ENCODE measurements at places on chromosomes 4 and X.

DNA sequence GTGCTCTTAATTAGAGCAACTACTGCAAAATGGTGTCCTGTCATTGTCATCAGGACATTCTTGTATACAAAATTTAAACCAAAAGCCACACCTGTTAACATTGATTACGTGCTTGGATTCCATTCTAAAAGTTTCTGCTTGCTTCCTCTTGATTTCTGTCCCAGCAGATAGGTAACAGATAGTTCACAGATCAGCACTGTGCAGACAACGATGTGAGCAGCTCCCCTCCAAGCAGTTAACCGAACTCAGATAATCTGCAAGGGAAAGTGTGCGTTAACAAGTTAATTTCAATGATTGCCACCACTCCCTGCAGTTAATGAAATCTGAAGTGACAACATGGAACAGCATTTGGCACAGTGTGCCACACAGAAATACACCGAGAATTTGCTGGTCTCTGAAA is 54.4 kb upstream of the RELL1 start:
- no peak for DNase-seq

GRCh38 chr4:177680308-177680707 is 238.1 kb upstream of the AGA start:
- DNase-seq: no peak

- no peak for DNase-seq
Measured at GRCh38 chr4:186760576-186760975, 36.9 kb upstream of the FAT1 start.

DNA sequence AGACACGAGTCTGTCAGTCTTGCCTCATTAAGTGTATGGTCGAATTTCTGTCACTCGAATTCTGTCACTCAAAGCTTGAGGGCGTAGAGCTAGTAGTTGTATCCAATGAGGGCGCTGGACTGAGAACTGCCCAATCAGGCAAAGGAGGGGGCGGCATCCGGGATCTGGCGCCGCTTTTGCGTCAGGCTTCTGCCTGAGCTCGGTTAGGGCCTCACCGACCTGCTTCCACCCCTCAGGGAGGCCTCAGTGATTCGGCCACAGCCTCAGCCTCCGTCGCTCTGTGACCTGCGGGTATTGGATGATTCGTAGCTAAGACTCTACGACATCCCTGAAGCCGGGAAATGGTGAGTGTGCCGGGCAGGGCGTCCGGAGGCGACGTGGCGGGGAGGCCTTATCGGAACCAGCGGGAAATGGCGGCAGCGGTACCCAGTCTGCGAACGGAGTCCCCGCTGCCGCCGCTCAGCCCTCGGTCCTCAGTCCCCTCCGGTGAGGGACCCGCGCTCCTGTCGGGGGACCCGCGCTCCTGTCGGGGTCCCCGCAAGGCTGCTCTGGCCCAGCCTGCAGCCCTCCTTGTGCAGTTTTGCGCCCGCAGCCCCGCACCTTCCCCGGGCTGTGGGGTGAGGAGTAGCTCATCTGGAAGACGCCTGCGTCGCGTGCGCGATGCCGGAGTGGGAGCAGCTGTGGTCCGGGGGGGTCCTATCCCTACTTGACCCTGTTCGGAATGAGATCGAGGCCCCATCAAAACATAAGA is 88.3 kb downstream of the ZNF718 start:
- peak; percentile 59 for DNase-seq

DNA sequence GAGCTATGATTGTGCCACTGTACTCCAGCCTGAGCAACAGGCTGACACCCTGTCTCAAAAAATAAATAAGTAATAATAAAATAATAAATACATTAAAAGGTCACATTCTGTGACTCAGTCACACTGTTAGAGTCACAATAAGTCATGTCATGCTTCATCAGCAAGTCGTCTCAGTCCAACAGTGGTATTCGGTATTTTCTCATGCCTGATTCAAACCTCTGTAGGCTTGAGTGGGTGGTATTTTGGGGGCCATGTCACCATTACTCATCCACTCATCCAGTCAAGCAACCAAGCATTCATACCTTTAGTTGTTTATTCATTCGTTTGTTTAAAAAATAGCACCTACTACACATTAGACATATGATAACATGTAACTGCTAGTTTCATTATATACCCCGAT is 46.9 kb downstream of the SUPT20HL2 start:
- no peak for DNase-seq

- no peak for DNase-seq
Measured at GRCh38 chr4:32172761-32173160, 1452.6 kb downstream of the PCDH7 start.

DNA sequence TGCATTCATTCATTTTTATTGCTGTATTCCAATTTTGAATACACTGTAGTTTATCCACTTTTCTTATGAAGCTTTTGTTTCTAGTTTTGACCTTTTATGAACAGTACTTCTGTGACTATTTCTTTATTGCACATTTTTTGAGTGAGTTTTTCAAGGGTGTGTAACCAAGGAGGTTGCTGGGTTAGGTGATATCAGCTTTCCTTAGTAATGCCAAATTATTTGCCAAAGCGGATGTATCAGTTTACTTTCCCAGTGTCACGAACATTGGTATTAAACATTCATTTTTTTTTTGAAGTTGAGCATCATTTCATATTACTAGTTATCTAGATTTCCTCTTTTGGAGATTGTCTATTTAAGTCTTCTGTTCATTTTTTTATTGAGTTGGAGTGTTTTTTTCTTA is 32.9 kb downstream of the STIM2 start:
- no peak for DNase-seq

DNA sequence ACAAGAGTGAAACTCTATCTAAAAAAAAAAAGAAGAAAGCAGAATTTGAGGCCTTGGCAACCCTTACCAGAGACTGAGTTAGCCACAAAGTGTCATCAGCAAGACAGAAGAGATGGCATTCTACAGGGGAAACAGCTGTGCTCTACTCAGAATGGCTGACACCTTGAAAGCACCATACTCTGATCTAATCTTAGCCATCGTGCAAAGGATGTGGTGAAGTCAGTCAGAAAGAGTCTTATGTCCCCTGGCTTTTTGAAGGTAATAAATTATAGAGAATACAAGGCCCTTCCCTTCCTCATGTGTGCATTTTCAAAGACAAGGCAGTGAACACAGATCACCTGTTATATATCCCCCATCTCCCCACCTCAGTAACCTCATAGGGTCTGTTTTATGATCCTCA is 13.2 kb downstream of the CLNK start:
- no peak for DNase-seq

GRCh38 chr4:99998062-99998867 is 48.2 kb upstream of the H2AZ1 start:
- DNase-seq: no peak

GRCh38 chrX:15737959-15738902 is at the start of gene CA5B:
CA5B (plus strand) TSS chrX:15738270; CDS start chrX:15750024, 11,754 bp downstream.
- peak; percentile 66 for DNase-seq

DNA sequence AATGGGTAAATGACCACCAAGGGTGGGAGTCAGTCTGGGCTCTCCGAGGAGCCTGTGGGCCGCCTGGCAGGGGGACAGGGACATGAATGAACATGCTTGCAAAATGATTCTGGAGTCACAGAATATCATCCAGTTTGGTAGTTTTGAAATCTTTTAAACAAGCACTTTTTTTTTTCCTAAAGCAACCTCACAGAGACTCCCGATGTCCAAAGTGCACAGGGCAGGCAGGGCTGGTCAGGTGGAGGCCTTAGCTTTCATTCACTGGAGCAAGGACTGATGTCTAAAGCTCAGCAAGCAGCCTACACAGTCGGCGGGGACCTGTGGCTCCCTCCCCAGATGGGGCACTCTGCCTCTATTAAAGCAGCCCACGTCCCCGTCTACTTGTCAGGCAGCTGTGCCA is 402.9 kb downstream of the PPP1R2C start:
- no peak for DNase-seq

DNA sequence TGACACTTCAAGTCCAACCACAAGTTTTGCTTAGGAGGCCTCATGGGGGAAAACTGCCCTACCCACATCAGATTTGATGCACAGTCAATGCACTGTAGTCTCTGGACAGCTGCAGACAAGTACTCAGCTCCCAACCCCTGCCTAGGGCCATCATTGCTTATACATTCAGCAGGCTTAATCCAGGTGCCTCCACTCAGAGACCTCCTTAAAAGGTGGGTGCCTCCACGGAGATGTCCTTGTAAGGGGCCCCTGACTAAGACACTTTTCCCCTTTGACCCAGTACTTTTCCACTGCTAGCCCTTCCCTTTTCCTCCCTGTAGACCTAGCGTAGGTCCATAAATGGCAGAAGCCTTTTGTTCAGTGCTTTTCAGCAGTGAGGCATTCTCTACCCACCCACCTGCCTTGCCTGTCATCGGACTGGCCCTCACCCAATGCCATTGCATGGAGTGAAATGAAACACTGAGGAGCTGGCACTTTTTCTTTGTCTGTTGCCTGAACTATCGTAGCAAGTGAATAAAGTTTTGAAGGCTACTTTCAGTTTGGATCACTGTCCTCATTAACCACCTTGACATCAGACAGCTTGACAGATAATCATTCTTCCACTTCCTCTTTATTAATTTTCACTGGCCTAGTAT is 23.8 kb upstream of the PLK4 start:
- peak; percentile 2 for DNase-seq

DNA sequence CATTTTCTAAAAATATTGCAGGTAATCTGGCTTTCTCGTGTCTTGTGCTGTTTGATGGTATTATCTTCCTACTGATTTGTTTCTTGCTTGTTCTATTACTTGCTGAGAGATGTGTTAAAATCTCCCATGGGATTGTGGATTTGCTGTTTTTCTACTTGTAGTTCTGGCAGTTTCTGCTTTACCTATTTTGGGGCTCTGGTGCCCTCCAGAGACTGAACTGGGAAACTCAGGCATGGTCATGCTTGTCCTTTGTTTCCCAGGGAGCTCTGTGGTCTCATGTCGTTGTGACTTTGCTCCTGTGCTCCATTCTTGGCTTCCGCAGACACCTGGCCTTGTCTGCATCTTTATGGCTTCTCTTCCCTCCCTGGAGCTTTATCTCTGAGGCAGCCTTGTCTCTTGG is 39.5 kb downstream of the NSD2 start:
- DNase-seq: peak; percentile 0

- no peak for DNase-seq
Measured at GRCh38 chrX:117689956-117690355, 426.7 kb downstream of the KLHL13 start.

DNA sequence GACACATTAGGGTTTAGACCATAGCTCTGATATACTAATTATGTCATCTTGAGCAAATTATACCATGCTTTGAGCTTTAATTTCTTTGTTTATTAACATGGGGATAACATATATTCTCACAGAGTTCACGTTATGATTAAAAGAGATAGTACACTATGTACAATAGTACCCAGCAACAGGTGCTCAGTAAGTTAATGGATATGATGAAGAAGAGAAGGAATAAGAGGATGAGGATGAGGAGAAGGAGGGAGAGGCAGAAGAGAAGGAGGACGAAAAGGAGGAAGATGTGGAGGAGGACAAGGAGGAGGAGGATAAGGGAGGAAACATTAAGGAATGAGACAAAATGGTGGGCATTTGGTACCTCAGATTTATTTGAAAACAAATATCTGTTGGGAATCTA is 260.4 kb downstream of the SH2D1A start:
- no peak for DNase-seq

DNA sequence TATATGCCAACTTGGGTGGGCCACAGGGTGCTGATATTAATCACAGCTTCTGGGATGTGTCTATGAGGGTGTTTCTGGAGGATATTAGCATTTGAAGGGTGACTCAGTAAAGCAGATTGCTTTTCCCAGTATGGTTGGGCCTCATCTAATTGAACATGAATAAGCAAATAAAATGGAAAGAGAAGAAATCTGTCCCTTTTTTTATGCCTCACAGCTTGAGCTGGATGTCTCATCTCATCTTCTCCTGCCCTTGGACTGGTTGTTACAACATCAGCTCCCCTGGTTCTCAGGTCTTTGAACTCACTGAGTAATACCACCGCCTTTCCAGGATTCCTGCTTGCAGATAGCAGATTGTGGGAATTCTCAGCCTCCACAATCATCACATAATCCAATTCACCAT is 1149.2 kb downstream of the PCDH18 start:
- no peak for DNase-seq

- no peak for DNase-seq
Measured at GRCh38 chrX:149490100-149490499, 15.0 kb downstream of the IDS start.

DNA sequence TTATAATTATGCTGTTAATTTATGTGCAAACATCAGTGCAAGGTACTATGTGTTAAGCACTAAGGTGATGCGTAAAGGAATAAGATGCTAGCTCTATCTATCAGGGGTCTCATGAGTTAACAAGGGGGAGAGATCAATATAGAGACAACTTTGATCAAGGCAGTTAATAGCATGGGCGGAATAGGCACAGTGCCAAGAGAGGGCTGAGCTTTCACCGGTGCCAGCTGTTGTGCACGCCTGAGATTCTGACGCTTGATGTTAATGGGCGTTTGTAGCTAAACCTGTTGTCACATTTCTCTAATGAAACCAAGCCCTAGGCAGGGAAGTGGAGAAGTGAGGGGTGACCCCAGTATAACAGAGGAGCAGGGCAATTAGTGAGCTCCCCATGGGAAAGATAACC is 86.0 kb upstream of the NMU start:
- no peak for DNase-seq

DNA sequence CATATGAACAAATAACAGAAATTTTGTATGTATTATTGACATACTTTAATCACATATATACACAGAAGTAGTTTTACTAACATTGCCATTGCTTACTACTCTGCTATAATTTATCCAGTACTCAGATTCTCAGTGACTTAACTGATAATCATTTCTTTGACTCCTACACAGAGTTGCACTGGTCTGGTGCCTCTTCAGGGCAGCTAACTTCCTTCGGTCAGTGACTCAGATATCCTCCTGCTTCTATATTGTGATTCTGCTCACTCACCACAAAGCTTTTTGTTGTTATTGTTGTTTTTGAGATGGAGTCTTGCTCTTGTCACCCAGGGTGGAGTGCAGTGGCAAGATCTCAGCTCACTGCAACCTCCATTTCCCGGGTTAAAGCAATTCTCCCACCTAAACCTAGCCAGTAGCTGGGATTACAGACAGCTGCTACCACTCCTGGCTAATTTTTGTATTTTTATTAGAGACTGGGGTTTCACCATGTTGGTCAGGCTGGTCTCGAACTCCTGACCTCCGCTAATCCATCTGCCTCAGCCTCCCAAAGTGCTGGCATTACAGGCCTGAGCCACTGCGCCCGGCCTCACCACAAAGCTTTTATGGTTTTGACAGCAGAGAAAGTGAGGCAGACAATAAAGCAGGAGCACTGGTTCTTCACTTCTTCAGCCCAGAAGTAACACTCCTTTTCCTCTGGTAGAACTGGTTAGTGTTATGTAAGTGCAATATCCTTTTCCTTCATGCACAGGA is 499.3 kb downstream of the EPHA5 start:
- no peak for DNase-seq

GRCh38 chr4:56619160-56619559 is 61.9 kb downstream of the HOPX start:
- DNase-seq: no peak

- DNase-seq: no peak
Measured at GRCh38 chr4:35124106-35124505, 1120.2 kb downstream of the ARAP2 start.
